EH (cell line): ENCODE measurements at places on chromosomes 2 and 18.

DNA sequence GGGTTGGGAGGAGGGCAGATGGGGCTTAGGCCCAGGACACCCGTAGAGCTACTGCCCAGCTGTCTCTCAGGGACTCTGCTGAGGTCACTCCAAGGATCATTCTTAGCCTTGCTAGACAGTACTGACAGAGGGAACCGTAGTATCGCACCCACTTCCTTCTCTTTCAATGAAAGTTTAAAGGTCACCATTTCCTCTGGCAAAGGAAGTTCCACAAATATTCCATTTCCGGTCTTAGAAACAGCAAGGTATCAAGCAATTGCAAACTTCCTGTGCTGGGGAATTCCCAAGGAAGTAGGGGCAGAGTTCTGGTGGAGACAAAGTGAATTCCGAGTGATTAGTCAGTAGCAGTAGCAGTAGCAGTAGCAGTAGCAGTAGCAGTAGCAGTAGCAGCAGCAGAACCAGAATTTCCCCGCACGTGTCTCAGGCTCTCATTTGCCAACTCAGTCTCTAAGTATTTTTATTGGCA is 24.7 kb downstream of the IL1B start:
- DNase-seq, result peak; percentile 95

DNA sequence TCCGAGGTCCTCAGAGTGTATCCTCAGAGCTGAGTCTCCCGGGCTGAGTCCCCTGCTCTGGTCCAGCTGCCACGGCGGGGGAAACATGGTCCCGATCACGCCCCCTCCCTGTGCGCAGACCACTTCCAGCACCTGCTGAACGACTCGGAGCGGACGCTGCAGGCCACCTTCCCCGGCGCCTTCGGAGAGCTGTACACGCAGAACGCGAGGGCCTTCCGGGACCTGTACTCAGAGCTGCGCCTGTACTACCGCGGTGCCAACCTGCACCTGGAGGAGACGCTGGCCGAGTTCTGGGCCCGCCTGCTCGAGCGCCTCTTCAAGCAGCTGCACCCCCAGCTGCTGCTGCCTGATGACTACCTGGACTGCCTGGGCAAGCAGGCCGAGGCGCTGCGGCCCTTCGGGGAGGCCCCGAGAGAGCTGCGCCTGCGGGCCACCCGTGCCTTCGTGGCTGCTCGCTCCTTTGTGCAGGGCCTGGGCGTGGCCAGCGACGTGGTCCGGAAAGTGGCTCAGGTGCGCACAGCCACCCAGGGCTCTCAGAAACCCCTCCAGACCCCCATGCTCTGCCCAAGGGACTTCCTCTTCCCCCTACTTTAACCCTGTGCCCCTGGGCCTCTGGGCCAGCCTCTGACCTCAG is 26.7 kb downstream of the GPC1 start:
- no peak for DNase-seq

- DNase-seq, result no peak
Observed at GRCh38 chr2:8076448-8077342, 605.2 kb upstream of the ID2 start.

DNA sequence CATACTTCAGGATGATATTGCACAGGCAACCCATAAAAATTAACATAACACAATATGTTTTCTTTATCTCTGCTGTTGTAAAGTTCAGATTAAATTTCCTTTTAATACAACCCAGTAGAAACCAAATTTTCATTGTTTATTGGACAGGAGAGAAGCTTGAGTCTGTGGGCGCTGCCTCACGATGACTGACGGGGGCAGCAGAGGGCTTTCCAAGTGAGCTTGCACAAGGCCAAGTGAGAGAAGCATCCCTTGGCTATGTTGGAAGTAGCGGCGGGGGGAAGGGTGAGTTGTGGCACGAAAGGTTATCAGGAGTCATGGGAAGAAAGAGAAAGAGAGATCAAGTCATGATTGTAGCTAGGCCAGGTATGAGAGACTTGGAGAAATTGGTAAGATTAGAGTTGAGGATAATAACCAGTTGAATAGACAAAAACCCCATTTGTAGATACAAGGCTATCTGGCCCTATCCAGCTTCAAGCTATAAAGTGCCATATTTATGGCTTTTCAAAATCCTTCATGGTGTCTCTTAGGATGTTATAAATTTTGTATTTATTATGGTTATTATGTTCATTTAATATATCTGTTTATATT is 413.7 kb upstream of the FAM98A start:
- DNase-seq, result peak; percentile 53

DNA sequence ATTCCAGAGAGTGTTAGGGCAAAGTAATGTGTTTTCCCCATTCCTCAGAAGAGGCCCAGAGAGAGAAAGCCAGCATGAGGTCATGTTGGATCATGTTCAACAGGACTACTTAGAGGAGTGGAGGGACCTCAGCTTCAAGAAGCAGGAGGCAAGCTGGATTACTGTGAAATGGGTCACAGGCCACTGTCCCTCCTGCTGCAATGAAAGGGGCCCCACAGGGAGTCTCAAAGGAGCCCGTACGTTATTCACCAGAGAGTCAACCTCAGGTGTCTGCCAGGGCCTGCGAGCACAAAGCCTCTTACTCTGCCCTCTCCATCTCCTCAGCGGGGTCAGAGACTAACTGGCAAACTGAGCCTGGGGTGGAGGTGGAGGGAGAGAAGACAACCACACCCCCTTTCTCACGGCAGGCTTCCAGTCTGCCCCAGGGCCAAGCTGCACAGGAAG is 27.2 kb upstream of the ACYP2 start:
- peak; percentile 32 for DNase-seq

DNA sequence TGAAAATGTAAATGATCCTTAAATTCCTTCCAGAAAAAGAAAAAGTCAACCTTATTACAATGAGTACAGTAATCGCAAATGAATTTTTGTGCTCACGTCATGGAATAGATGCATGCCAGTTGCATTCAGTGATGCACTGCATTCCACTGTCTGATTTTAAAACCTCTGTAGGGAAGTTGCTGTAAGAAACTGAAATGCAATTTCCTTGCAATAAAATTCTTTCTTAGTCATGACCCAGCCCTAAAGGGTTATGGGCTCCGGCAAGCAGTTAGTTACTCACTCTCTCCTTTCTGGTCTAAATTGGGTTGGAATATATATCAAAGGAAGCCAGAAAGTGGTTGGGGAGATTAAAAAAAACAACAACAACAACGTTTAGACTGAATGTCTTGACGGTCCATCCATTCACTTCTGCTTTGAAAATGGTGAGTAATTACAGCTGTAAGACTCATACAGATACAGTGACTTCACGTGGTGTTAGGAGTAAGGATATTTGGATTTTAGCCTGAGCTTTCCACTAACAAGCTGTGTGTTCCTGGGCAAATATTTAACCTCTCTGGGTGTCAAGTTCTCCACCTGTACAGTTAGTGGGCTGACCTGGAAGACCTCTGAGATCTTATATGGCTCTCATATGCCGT is 8.6 kb upstream of the RND3 start:
- peak; percentile 99 for DNase-seq

GRCh38 chr18:57708288-57708687 is 86.7 kb upstream of the NARS1 start:
- no peak for DNase-seq

- no peak for DNase-seq
Observed at GRCh38 chr2:142285480-142285879, 154.7 kb upstream of the LRP1B start.

GRCh38 chr2:203237346-203238238 is 1.2 kb upstream of the CYP20A1 start:
- no peak for DNase-seq

DNA sequence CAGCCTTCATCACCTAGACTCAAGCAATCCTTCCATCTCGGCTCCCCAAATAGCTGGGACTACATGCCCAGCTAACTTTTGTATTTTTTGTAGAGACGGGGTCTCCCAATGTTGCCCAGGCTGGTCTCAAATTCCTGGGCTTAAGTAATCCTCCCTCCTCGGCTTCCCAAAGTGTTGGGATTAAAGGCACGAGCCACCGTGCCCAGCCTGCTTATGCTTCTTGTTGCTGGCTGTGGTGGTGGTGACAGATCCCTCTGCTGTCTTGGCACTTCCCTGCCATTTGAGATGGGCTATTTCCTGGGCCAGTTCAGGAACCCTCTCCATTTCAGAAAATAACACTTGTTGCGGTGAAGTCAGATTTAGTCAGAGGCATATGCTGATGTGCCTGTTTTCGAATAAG is 28.8 kb downstream of the GATA6 start:
- DNase-seq, result no peak

DNA sequence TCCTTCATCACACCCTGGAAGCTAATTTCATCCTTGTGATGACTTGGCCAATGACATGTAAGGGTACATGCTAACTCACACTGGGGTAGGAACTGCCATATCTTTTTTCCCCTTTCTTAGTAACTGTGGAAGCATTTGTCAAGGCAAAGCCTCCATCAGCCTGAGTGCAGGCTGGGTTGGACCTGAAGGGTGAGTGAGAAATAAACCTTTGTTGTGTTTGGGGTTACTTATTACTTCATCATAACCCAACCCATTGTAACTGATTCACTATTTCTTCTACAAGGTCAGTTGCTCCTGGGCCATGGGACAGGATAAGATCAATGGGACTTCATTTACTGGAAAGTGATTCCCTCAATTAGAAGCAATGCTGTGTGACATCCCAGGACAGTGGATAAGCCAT is 108.4 kb downstream of the COL6A3 start:
- no peak for DNase-seq

- peak; percentile 5 for DNase-seq
Observed at GRCh38 chr2:30753630-30754029, 53.6 kb downstream of the CAPN13 start.

- peak; percentile 82 for DNase-seq
Observed at GRCh38 chr2:68284896-68285295, 32.6 kb upstream of the PPP3R1 start.

GRCh38 chr2:171652416-171652785 is 34.9 kb upstream of the DYNC1I2 start:
- DNase-seq, result peak; percentile 64

DNA sequence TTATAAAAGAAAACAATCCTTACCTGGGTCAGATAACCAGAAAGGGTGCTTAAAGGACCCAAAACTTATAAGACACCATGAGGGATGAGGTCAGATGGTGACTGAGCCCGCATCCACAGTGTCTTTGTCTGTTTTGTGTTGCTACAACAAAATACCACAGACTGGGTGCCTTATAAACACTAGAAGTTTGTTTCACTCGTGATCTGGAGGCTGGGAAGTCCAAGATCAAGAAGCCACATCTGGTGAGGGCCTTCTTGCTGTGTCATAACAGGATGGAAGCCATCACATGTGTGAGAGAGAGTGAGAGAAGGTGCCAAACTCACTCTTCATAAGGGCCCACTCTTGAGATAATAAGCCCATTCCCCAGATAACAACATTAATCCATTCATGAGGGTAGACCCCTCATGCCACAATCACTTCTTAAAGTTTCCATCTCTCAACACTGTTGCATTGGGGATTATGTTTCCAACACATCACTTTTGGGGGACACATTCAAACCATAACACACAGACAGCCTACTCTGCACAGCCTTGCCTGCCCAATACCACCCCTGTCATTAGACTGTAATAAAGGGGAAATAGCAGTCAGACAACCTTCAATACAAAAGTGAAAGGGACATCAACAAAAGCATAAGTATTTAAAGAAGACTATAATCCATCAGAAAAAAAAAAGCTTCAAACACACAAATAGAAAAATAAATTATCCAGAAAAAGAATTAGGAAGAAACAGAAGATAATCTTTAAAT is 249.8 kb downstream of the ANAPC1 start:
- peak; percentile 24 for DNase-seq

- no peak for DNase-seq
Observed at GRCh38 chr2:39981883-39982311, 202.8 kb upstream of the THUMPD2 start.

DNA sequence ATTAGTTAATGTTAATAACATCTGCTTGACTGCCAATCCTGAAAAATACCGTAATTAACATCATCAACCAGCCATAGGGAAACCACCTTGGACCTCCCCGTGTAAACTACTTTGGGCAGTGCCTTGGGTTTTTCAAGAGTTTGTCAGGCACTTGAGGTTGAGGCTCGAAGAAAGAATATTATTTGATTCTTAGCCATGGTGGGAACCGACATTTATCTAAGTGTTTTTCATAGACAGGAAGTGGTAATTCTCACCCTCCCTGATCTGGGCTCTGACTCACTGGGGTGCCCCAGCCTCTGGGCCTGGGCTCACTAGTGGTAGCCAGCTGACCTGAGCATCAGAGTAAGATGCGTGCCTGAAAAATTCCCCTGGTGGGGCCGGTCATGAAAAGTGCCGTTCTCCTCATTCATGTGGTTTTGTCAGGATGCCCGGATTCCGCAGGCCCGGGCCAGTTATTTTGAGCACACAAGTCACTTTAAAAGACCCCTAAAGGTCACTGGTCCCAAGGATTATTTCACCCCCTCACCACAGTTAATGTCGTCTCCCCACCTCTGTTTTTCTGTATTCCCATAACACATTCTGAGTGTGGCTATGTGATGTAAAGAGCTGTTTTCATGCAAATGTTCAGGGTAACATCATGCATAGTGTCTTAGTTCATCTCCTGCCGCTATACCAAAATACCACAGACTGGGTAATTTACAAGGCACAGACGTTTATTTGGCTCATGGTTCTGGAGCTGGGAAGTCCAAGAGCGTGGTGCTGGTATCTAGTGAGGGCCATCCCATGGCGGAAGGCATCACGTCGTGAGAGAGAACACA is 21.6 kb upstream of the SPATA3 start:
- DNase-seq, result peak; percentile 75

DNA sequence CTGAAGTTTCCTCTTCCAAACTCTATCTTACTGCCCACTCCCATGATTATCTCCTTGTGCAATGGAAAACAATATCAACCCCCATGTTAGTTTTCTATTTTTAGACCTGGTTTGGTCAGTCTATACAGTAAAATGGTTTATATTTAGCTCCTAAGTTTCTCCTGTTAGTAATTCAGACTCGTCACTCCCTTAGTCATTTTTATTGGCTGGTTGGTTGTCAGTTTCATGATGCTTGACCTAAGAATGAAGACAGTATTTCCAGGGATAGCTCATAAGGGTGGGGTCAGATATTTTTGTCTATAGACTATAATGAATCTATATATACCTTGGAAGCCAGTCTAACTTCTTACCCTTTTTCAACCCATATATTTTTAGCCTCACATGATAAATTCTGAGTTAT is 61.4 kb upstream of the NEUROD1 start:
- DNase-seq, result peak; percentile 75

DNA sequence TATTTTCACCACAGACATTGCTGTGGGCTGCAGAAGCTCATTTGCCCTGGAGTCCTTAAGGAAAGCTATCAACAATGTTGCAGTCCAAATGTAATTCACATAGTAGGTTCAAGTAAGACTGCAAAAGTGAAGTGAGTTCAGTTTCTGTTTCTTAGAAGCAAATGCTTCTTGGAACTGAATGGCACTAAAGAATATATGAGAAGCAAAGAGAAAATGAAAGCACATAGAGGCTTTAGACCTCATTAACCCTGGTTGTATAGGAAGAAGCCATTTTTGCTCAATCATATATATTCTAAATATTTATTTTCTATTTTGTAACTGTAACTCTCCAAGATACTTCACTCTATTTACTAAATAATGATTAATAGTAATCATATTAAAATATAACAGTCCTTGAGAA is 292.0 kb downstream of the ZNF804A start:
- DNase-seq, result no peak

GRCh38 chr2:198499539-198499938 is 695.1 kb downstream of the PLCL1 start:
- DNase-seq, result peak; percentile 73

- no peak for DNase-seq
Observed at GRCh38 chr18:57077005-57077765, 69.7 kb upstream of the BOD1L2 start.
